DMS 273 treated with DMSO at 0.1 percent for 48 hours (cell line): ENCODE measurements at places on chromosomes 16 and 17.

GRCh38 chr16:1580956-1581355 lies 30.9 kb downstream of the IFT140 start:
- DNase-seq: no peak

GRCh38 chr16:62190426-62190825 lies 154.2 kb upstream of the CDH8 start:
- no peak for DNase-seq

DNA sequence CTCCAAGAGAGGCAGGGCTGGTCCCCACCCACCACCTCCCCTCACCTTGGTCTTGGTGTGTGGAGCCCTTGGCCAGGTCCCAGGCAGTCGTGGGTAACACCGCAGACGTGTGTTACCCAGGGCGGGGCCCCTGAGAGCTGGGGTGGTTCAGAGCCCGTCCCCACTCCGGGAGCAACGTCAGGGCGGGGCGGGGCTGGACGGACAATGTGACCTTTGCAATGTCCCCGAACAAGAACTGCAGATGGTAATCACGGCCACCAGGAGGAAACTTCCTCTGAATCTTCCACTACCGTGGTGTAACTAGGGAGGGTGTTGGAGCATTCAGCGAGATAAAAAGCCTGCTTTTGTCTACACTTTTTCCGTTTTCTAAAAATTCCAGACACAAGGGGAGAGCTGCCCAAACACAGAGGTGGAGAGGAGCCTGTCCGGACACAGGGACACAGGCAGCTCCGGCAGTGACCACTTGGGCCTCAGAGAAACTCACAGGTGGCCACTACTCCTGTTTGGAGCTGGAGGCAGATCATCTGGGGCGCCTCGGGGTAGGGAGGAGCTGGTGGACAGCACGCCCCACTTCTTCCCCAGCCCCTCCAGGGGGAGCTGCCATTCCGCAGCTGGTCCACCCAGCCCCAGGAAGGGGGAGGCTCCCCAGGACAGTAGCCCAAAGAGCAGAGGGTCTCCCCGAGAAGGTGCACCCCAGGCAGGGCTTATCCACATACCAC lies 14.2 kb upstream of the SLC38A10 start:
- no peak for DNase-seq

- DNase-seq: no peak
These were observed 96.2 kb downstream of the PGS1 start for GRCh38 chr17:78474614-78475146.

GRCh38 chr17:31581491-31581890 lies 190.0 kb downstream of the RAB11FIP4 start:
- no peak for DNase-seq
